CD4-positive, alpha-beta memory T cell (primary cell): ENCODE measurements at places on chromosomes 12 and 14. TPM values are rescaled to one million over a fixed set of nuclear protein-coding genes. Genes with fewer than 3 reads are reported as not detected.

DNA sequence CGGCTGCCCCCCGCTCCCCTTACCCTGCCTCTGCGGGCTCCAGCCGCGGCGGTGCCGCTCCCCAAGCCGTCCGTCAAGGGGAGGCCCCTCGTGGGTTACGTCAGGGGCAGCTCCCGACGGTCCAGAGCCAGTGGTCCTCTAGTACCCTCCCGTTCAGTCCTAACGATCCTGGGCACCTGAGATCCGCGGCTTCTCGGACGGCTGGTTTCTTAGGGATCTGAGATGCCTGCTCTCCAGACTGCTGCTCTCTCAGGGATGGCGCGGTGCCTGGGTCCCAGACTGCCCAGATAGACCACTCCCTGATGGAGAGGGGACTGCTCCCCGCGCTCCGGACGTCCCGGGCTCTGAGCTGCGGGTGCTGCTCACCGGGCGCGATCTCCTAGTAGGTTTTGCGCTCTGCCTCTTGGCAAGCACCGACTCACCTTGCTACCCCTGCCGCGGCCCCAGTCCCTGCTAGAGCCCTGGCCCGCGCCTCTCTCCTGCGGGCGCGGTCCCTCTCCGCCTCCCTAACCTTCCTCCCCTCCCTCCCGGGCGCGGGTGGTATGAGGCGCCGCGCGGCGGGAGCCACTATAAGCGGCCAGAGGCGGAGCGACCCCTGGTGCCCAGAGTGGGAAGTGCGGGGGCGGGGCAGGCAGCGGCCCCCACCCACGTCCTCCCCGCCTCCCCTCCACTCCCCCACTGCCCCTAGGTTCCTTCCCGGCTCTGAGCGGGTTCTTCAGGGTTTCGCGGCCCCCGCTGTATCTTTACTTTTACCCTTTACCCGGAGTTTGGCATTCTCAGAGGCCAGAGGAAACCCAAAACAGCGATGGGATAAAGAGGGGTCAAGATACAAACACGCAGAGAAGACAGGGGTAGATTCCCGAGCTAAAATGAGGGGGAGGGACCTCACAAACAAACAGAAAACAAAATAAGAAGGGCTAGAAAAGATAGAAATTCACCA, at the start of gene C1QL4:
C1QL4 (minus strand) TSS at position 544 of the 940 bp plus-strand sequence. CDS start 711 bp downstream, outside the sequence.
- peaks cover 37% of the 10 kb centered on the region for H3K27me3 ChIP-seq
- peak within 1 kb of the TSS; percentile 43 for H3K4me3 ChIP-seq
- H3K27ac ChIP-seq, result no peak within 1 kb of the TSS
- peak; percentile 81 for DNase-seq

DNA sequence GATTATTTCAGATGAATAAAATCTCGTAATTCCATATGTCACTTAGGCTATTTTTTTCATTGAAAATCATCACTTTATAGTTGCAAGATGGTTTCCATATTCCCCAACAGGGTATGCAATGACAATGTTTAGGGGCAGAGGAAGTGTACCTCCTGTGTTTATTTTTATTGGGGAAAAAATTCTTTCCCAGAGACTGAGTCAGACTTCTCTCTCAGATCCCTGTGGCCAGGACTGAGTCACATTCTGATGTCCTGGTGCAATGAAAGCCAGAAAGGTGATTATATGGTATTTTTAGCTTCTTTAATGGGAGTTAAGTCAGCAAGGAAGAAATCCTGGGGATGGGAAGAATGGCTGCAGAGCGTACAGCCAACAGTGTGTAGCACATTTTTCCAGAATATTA, 196.9 kb upstream of the ALG10 start:
- H3K27me3 ChIP-seq, result no peaks in the 10 kb centered on the region
- no peak for DNase-seq
- H3K4me3 ChIP-seq, result no peak overlapping the region
- no peak overlapping the region for H3K27ac ChIP-seq
- H3K4me1 ChIP-seq, result no peaks in the 10 kb centered on the region

DNA sequence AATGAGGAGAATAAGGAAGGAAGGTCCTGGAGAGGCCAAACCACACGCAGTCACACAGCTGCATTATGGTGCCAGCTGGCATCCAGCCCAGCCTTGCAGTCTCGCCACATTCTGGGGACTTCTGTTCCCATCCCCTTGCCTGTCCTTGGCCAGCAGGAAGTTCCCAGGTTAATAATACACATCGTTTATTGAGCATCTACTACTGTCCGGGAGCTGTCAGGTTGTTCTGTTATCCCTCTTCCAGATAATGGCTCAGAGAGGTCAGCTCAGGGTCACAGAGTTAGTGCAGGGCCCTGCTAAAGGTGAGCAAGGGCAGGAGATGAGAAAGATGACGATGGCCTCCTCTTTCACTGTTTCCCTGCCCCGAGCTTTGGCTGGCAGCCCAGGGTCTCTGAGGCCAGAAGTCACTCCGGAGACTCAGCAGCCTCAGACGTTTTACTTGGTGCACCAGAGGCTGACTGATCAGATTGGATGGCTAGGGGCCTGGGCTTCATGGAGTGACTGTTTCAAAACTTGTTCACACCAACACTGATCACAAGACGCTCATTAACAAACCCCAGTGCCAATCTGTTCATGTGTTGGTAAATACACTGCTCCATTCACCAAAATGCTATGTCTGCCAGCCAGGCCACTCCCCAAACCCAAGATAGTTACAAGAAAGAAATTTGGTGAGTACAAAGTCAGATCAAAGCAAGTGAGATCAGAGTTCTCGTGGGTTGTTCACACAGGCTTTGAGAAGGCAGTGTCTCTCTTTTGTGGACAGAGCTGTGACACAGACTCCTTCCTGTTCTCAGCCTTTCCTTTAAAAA, 79.2 kb downstream of the B4GALNT3 start:
- DNase-seq, result peak; percentile 81
- no peak overlapping the region for H3K27ac ChIP-seq

DNA sequence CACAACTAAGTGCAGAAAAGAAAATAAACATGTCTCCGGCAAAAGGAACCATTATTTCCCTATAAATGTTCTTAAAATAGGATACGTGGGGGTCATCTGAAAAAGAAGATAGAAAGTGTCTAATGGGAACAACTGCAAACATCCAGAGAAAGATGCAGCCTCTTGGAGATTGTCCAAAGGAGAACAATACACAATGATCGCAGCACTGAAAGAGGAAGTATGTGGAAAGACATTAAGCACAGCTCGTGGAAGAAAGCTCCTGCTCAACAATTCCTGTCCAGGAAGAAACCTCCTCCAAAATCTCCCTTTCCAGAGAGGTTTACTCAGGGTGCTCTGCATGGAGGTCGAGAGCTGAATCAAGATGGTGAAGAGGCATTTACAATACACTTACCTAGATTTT, 2.5 kb upstream of the LALBA start:
- no peak for DNase-seq
- no peaks in the 10 kb centered on the region for H3K27me3 ChIP-seq
- H3K27ac ChIP-seq, result no peak overlapping the region
- H3K4me3 ChIP-seq, result no peak overlapping the region
- no peaks in the 10 kb centered on the region for H3K4me1 ChIP-seq

- H3K36me3 ChIP-seq, result no peaks in the 10 kb centered on the region
- H3K4me3 ChIP-seq, result no peak overlapping the region
- H3K27me3 ChIP-seq, result no peaks in the 10 kb centered on the region
These were observed 27.9 kb downstream of the BCL2L14 start for GRCh38 chr12:12098691-12099015.

GRCh38 chr12:106085213-106085612, 53.5 kb downstream of the NUAK1 start:
- H3K27ac ChIP-seq, result no peak overlapping the region
- DNase-seq, result no peak
- H3K4me3 ChIP-seq, result no peak overlapping the region
- no peaks in the 10 kb centered on the region for H3K4me1 ChIP-seq

GRCh38 chr12:22477166-22477893, 67.0 kb downstream of the C2CD5 start:
- no peak overlapping the region for H3K27ac ChIP-seq
- no peaks in the 10 kb centered on the region for H3K27me3 ChIP-seq
- no peak for DNase-seq
- peaks cover 6% of the 10 kb centered on the region for H3K36me3 ChIP-seq
- H3K4me1 ChIP-seq, result peaks cover 10% of the 10 kb centered on the region

Gene KRT2
- total RNA-seq, result 0.23 TPM

Gene SOAT2
- total RNA-seq, result 0.26 TPM
